Ascending aorta (tissue), 2 donors: ENCODE measurements at places on chromosomes 1 and 21.

DNA sequence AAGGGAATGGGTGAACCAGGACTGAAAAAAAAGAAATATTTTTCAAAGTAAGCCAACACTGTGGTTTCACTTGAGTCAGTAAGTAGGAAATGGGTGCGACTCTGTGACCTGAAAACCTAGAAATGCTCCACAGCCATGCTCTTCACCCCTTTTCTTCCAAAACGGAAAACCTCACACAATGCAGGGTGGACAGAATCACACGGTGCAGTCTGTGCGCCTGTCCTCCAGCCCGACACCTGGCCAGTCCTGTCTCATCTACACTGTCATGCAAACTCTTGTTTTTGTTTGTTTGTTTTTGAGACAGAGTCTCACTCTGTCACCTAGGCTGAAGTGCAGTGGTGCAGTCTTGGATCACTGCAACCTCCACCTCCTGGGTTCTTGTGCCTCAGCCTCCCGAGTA is 53.3 kb downstream of the B3GALT5 start:
- no peak for DNase-seq

- DNase-seq, result no peak
Measured at GRCh38 chr1:110673197-110673701, 1.5 kb downstream of the KCNA3 start.

DNA sequence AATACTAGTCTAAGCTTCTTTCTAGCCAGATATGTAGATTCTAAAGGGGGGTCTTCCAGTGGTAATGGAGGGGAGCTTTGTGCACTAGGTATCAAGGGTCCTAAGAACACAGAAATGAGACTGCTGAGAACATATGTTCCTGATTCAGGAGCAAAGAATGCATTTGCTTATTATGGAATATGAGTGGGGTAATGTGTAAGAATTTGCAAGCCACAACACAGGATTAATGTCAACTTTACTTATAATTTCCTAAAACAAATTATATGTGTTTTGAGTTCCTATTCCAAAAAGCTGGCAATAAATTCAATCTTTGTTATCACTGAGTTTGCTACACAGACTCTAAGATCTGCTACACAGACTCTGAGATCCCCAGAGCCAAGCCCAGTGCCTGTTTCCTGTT is 357.0 kb upstream of the PTBP2 start:
- DNase-seq, result no peak

- no peak for DNase-seq
Measured at GRCh38 chr21:46221664-46222435, 6.7 kb downstream of the LSS start.

DNA sequence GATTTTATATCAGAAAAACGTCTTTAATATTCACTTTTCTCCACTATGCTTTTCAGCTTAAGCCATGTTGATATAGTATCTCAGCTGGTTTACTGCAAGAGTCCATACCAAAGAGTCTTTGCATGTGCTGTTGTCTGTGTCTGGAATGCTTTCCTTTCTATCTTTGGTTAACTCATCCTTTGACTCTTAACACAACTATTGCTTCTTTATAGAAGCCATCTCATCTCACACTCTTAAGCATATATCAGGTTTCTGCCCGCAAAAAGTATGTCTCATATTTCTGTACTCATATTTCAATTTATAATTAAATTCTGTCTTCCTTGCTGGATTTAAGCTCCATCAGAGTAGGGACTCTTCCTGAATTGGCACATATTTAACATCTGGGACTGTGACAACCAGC is 220.9 kb upstream of the KCNK2 start:
- no peak for DNase-seq

DNA sequence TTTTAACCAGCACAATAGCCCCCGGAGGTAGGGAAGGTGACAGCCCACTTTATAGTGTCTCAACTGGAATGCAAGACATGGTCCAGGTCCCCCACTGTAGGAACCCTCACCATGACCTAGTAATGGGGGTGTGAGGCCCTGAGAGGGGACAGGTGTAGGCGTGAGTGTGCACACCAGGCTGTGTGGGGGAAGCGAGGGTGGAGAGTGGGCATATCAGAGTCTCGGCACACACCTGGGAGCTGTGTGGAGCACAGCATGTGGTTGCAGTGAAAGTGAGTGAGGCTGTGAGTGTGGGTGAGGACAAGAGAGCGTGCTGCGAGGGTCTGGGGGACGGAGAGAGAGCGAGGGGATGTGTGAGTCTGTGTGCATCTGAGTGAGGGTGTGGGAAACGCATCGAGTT is 17.1 kb upstream of the RSPO1 start:
- DNase-seq, result no peak

DNA sequence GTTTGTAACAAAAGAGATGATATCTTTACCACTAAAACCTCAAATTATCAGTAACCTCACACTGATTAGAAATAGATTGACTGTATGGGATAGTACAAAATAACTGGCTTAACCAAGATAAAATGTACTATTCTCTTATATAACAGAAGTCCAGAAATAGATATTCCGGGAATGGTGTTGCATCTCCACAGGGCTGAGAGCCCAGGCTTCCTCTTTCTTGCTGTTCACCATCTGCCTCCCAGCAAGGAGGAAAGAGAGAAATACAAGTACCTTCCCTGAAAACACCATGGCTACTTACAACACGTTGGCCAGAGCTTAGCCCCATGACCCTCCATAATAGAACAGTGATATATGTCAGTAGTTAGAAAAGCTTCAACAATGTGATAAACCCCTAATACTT is 47.0 kb upstream of the KCNK1 start:
- DNase-seq, result no peak

GRCh38 chr21:37445228-37445627 is 78.7 kb downstream of the DYRK1A start:
- DNase-seq, result no peak
